ENCODE measurements at places on chromosomes 3 and 15. TPM values are rescaled to one million over a fixed set of nuclear protein-coding genes. Genes with fewer than 3 reads are reported as not detected.

Gene HGD
- total RNA-seq: 22.1 TPM

Gene POTEB3
- total RNA-seq: not detected

Gene FOXL2NB
- 1.0 TPM for total RNA-seq

Gene RBMS3
- 0.43 TPM for total RNA-seq

Gene CCR9
- not detected for total RNA-seq

Gene CADPS
- total RNA-seq: not detected

Gene RBP2
- not detected for total RNA-seq

Gene RTP3
- total RNA-seq: not detected

Gene PLAAT1
- total RNA-seq: 0.16 TPM

Gene ADAMTSL3
- 0.34 TPM for total RNA-seq

Gene RAD18
- total RNA-seq: 13.6 TPM

Gene PIERCE2
- total RNA-seq: 4.7 TPM

Gene ALDH1A3
- total RNA-seq: 20.1 TPM

Gene VWA5B2
- total RNA-seq: 0.29 TPM

Gene CNTN4
- total RNA-seq: not detected

Gene COL7A1
- 153 TPM for total RNA-seq

Gene IGDCC3
- total RNA-seq: 0.10 TPM

Gene ZNF860
- 1.5 TPM for total RNA-seq

Gene ST6GAL1
- total RNA-seq: 3.9 TPM

Gene TTLL13
- 0.57 TPM for total RNA-seq

Gene CCNB2
- total RNA-seq: 91.9 TPM

Gene GSK3B
- 23.0 TPM for total RNA-seq

Gene CFAP44
- total RNA-seq: 1.5 TPM

Gene STRA6
- 71.8 TPM for total RNA-seq

Gene SLC28A1
- not detected for total RNA-seq

Gene LDHAL6B
- not detected for total RNA-seq

Gene GRAMD1C
- 0.46 TPM for total RNA-seq

Gene CLEC3B
- total RNA-seq: not detected

Gene CGNL1
- total RNA-seq: 0.55 TPM

Gene COLQ
- total RNA-seq: 0.25 TPM

Gene TGM4
- 0.23 TPM for total RNA-seq

Gene DUOXA1
- 0.30 TPM for total RNA-seq

Gene DNAH1
- total RNA-seq: 0.84 TPM

Gene TRPM1
- not detected for total RNA-seq

Gene SLC6A11
- 0.06 TPM for total RNA-seq

Measured in A549 treated with AZD2906 at 1 μM for 4 hours (cell line).